Right lobe of liver (tissue), 6 donors: ENCODE measurements at places on chromosomes 1 and 21. TPM values are rescaled to one million over a fixed set of nuclear protein-coding genes. Genes with fewer than 3 reads are reported as not detected.

Gene CRYAA
- 0.80 TPM for total RNA-seq

Gene CYP4B1
- not detected for total RNA-seq

Gene SAMD13
- not detected for total RNA-seq

Gene B3GALT6
- 6.3 TPM for total RNA-seq

Gene STRIP1
- 12.5 TPM for total RNA-seq

Gene BCL2L15
- total RNA-seq = 0.06 TPM

Gene SV2A
- 0.24 TPM for total RNA-seq

Gene NR1I3
- total RNA-seq = 169 TPM

Gene TP73
- 0.12 TPM for total RNA-seq

Gene LCE1E
- not detected for total RNA-seq
